ENCODE measurements at places on chromosomes 11 and 22. TPM values are rescaled to one million over a fixed set of nuclear protein-coding genes. Genes with fewer than 3 reads are reported as not detected.

Gene BATF2
- 2.9 TPM for total RNA-seq

DNA sequence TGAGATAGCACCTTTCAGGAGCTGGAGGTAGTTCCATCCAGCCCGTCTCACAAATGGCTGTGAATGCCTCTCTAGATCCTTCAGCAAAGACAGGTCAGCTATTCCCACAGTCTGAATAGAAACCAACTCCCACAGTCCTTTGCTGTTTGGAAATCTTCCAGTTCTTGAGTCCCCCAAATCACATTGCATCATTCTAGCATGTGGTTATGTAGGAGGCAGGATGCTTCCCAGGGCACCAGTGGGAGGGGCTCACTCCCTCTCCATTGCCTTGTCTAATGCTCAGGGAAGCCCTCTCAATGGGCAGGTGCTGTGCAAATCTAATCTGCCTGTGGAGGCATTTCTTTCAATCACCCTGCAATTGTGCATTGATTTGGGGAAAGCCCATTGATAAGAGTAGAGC, 14.6 kb downstream of the NAV2 start:
- H3K27me3 ChIP-seq, result no peaks in the 10 kb centered on the region
- peak; percentile 91 for DNase-seq

DNA sequence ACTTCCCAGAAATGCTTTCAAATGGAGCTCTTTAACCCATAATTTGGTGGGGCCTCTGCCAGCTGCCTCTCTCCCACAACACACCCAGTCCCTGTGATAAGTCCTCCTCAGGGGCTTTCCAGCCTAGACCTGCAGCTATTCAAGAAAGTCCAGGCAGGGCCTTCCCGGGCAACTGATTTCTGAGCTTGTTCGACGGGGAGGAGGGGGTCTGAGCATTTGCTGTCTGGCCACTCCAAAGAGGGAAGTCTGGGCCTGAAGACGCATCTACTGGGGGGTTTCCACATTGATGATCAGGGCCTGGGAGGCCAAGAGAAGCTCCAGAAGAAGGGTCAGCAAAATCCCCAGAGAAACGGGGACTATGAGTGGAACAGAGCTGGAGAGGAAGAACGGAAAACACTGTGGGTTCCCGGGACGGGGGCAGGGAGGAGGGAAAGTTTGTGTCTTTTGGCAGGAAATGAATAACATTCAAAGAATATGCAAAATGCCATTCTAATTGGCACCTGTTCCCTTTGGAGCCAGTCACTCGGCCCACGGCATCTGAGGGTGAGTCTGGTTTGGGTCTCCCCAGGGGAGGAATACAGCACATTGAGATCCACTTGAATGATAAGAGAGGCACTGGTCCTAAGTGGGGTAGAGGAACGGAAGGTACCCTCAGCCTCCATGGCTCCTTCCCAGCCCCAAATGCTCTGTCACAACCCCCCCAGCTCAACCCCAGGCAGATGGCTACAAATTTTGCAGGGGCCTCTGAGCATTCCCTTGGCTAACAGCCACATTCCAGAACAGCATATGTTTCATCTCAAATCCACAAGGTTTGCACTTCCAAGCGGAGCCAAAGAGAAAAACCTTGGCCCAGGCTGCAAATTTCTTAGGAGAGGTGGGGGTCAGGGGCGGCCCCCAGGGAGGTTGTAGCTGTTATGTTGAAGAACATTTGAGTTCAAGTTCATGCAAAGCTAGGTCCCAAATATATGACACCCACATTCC, 72.0 kb downstream of the RPUSD4 start:
- H3K4me1 ChIP-seq, result peaks cover 73% of the 10 kb centered on the region
- DNase-seq, result peak; percentile 93
- H3K36me3 ChIP-seq, result no peaks in the 10 kb centered on the region
- H3K27ac ChIP-seq, result peak overlapping the region; percentile 41
- H3K27me3 ChIP-seq, result no peaks in the 10 kb centered on the region

Gene OR51E2
- total RNA-seq, result not detected

DNA sequence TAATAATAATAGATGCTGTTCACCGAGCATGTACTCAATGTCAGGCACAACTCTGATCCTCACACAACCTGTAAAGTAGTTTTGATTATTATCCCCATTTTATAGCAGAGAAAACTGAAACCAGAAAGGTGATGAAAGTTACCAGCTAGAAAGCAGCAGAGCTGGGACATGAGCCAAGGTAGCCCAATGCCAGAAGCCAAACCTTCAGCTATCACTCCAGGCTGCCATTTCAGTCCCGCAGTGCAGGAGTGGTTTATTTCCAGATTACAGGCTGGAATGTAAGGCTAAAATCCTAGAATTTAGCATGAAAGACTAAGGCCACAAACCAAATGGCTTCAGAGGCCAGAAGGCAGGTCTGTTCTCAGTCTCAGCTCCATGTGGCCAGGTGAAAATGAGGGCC, 108.8 kb downstream of the TENM4 start:
- no peak for DNase-seq
- no peak overlapping the region for H3K4me3 ChIP-seq
- no peak overlapping the region for H3K27ac ChIP-seq
- H3K27me3 ChIP-seq, result no peaks in the 10 kb centered on the region
- H3K4me1 ChIP-seq, result no peaks in the 10 kb centered on the region

GRCh38 chr22:36770513-36771231, 5.2 kb downstream of the IFT27 start:
- H3K27me3 ChIP-seq, result no peaks in the 10 kb centered on the region
- peaks cover 7% of the 10 kb centered on the region for H3K4me1 ChIP-seq
- no peak overlapping the region for H3K4me3 ChIP-seq

DNA sequence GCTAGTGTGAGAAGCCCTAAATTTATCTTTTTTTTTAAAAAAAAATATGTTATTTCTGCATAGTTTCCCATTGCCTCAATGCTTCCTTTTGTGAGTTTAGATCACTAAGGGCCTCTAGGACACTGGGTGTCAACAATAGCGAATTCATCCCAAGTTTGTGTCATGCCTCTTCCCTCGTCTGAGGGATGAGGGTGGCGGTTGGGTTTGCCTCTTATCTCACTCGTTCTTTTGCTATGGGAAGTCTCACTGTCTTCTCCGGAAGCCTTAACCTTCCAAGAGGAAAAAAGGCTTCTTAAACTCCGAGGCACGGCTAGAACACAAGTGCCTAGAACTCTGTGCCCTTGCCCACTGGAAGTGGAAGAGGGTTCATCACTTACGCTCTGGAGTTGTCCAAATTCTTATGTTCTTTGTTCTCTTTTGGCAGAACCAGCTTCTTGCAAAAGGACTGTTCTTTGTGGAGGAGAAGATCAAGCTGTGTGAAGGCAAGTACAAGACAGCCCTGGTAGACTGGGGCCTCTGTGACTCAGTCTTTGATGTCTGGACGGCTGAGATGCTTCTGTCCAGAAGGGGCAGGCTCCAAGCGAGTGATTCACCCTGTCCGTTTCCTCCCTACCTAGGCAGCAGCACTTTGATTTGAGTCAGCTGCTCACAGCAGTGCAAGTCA, 78.5 kb downstream of the TRAF6 start:
- H3K4me3 ChIP-seq, result no peak overlapping the region
- H3K4me1 ChIP-seq, result peaks cover 2% of the 10 kb centered on the region
- no peaks in the 10 kb centered on the region for H3K27me3 ChIP-seq
- no peaks in the 10 kb centered on the region for H3K36me3 ChIP-seq

DNA sequence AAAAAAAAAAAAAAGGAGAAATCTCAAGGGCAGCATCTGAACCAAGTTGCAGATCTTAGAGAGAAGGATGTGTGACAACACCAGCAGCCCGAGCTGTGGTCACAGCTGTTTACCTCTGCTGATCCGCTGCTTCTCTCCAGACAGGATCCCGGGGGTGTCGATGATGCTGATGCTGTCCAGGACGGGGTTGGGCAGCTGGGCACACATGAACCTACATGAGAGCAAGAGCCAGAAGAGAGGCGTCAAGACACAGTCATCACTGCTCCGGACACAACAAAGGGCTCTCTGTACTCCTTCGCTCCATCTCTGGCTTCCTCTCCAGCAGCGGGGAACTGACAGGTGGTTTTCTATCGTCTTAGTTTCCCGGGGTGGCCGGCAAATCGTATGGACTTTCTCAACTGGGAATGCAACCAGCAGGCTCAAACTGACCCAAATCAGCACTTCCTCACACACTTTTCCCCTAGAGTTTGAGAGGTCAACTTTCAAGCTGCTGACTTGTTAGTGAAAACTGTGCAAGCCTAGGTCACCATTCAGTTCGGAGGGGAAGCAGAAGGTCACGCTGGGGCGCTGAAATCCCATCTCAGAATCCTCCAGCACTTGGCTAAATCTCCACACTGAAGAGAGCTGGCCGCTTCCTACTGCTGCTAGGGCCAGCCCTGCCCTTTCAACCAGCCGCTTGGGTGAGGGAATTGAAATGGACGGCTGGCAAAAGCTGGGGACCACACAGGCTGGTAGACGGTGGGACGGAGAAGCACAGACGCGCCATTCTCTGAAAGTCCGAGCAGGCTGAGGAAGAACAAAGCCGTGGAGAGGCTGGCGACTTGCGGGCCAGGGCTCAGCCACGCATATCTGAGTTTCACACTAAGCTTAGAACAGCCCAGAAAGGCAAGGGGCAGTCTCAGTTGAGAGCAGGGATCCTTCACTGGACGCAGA, 3.8 kb downstream of the EHD1 start:
- no peak overlapping the region for H3K27ac ChIP-seq
- peaks cover 35% of the 10 kb centered on the region for H3K4me1 ChIP-seq
- H3K36me3 ChIP-seq, result peaks cover 28% of the 10 kb centered on the region
- no peaks in the 10 kb centered on the region for H3K27me3 ChIP-seq

DNA sequence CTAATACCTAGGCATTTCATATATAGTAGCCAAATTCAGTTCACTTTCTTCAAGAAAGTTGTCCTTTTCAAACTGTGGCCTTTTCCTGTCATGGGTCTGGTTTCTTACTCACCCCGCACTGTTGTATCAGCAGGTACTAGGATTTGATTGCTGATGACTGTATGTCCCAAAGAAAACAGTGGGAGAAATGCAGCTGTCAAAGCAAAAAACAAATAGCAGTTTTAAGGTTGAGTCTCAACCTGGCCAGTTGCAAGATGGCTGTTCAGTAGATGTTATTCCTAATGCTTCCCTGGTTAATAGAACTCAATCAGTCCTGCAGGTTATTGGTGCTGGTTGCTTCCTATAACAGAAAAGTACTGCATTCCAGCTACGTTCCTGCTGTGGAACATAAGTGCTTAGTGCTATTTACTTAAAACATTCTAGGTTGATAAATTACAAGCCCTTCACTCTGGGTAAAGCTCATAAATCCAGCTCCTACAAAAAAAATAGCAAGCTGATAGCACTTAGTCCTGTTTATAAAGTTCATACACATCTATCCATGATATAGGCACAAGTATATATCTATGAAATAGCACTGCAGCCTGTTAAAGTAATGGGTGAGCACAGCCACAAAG, 26.6 kb downstream of the NF2 start:
- no peaks in the 10 kb centered on the region for H3K36me3 ChIP-seq
- no peak for DNase-seq
- H3K4me1 ChIP-seq, result peaks cover 12% of the 10 kb centered on the region
- no peaks in the 10 kb centered on the region for H3K27me3 ChIP-seq

Gene OR51B2
- not detected for total RNA-seq

GRCh38 chr22:23065069-23065451, 5.3 kb upstream of the GNAZ start:
- H3K4me3 ChIP-seq, result no peak overlapping the region

Gene HBG2
- total RNA-seq, result 13,246 TPM

Gene ARFIP2
- 34.0 TPM for total RNA-seq

Gene PIH1D2
- 12.2 TPM for total RNA-seq

Gene OR52K1
- total RNA-seq, result 0.18 TPM

GRCh38 chr11:57460022-57460757, at the start of gene RTN4RL2:
Gene RTN4RL2 (plus strand): TSS chr11:57460528. CDS start chr11:57460866, 338 bp downstream.
- H3K27me3 ChIP-seq, result peaks cover 20% of the 10 kb centered on the region
- peaks cover 25% of the 10 kb centered on the region for H3K4me1 ChIP-seq
- H3K4me3 ChIP-seq, result peak within 1 kb of the TSS; percentile 12
- peak; percentile 71 for DNase-seq
- no peaks in the 10 kb centered on the region for H3K36me3 ChIP-seq
- H3K27ac ChIP-seq, result no peak within 1 kb of the TSS

DNA sequence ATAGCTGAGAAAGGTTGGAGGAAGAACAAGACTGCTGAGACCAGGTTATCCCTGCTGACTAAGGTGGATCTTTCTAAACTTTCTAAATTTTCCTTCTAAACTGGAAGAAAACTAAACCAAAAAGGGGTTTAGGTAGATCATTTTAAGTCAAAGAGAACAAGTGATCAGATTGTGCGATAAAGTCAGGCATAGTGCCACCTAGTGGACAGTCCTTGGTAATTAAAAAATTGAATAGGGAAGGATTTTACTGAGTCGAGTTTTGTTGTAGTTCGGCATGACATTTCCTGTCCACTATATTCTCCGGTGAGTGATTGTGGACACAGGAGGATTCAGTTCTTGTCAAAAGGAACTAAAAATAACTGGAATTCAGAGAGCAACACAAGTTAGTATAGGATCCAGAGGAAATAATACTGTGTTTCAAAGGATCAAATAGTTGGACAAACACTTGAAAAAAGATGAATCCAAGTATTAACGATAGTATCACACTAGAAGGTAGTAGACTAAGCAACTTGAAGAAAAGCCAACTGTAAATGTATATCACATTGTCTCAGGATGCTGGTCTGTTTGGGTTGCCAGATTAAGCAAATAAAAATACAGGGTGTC, 1236.4 kb downstream of the FAM181B start:
- peak; percentile 66 for DNase-seq
- no peak overlapping the region for H3K27ac ChIP-seq
- H3K27me3 ChIP-seq, result no peaks in the 10 kb centered on the region
- no peaks in the 10 kb centered on the region for H3K36me3 ChIP-seq

DNA sequence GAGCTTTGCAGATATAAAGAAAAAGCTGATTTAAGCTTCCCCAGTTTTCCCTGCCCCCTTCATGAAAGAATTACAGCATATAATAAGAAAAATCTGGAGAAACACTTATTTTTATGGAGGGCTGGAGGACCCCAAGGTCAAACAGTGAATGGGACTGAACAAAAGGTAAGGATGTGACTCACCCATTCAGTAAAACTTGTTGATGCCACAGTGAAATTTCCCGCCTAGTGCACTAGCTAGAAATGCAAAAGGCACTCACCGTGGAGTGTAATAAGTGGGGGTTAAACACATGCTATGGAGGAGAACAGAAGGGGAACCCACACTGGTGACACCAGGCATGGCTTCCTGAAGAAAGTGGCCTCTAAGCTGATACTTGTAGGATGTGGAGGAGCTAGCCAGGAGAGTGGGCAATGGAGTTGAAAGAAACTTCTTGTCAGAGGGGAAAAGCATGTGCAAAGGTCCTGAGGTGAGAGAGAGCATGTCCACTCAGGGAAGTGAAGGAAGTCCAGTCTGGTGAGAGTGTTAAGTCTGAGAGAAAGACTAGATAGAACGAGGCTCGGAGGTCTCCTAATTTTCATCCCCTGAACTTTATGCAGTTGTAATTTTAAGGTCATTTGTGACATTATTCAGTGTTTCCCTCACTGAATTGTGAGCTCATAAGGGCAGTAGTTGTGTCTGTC, 77.1 kb downstream of the MIAT start:
- H3K36me3 ChIP-seq, result peaks cover 6% of the 10 kb centered on the region
- no peaks in the 10 kb centered on the region for H3K27me3 ChIP-seq
- no peak overlapping the region for H3K4me3 ChIP-seq
- no peak for DNase-seq
- no peak overlapping the region for H3K27ac ChIP-seq
- H3K4me1 ChIP-seq, result no peaks in the 10 kb centered on the region

- no peaks in the 10 kb centered on the region for H3K4me1 ChIP-seq
- no peak overlapping the region for H3K27ac ChIP-seq
- H3K36me3 ChIP-seq, result no peaks in the 10 kb centered on the region
- no peak overlapping the region for H3K4me3 ChIP-seq
- DNase-seq, result peak; percentile 94
Measured at GRCh38 chr11:58905721-58906547, 33.4 kb upstream of the GLYATL1 start.
